ENCODE measurements at places on chromosomes 12 and 14. TPM values are rescaled to one million over a fixed set of nuclear protein-coding genes. Genes with fewer than 3 reads are reported as not detected.

The MANSC4 gene
- not detected for total RNA-seq

The GSC gene
- 0.23 TPM for total RNA-seq

The MMP19 gene
- total RNA-seq: not detected

The APOF gene
- total RNA-seq: not detected

The TAS2R42 gene
- total RNA-seq: not detected

The WASHC3 gene
- 32.4 TPM for total RNA-seq

The ANKRD33 gene
- total RNA-seq: not detected

The CLEC6A gene
- total RNA-seq: not detected

The PGAM5 gene
- 70.1 TPM for total RNA-seq

The FLRT2 gene
- not detected for total RNA-seq

All from activated CD8-positive, alpha-beta memory T cell treated with anti-CD3 and anti-CD28 coated beads, Interleukin-2, amount 10 ng/mL, durations not matched to agents 7 days and 5 days (primary cell).